ENCODE measurements at places on chromosomes 6 and 20.

- no peak for DNase-seq
These were observed 9.1 kb downstream of the OCSTAMP start for GRCh38 chr20:46541229-46541935.

DNA sequence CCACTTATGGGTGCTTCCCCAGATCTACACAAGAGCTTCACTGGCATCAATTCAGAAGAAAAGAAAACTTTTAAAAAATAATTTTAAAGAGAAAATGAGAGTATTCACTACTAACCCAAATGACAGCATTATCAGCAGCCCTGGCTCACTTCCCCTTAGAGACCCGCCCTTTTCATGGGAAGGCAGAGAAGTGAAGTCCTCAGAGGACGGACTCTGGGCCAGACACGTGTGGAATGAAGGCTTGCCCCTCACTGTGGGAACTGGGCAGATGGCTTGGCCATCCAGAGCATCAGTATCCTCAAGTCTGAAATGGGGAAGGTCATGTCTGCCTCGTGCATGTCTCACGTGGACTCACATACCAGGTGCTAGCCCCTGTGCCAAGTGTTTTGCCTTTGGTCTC, 63.5 kb downstream of the JAG1 start:
- DNase-seq: no peak

- DNase-seq: no peak
These were observed 46.7 kb downstream of the PFDN4 start for GRCh38 chr20:54254596-54254995.

DNA sequence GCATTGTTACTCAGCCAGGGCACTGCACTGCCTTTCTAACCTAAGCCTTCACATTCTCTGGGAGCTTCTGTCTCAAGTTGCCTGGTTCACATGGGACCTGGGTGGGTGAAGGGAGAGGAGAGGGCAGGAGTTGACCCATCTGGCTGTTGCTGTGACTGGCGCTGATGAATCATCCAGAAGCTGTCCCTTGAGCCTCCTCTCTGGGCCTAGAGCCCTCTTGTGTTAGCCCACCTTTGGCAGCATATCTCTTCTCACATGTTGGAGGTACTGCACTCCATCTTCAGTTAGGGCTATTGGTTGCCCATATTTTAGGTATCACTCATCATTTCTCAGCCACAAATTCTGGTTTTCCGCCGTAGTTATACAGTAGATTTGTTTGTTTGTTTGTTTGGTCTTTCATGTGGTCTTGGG, 19.8 kb downstream of the XRN2 start:
- DNase-seq: no peak

DNA sequence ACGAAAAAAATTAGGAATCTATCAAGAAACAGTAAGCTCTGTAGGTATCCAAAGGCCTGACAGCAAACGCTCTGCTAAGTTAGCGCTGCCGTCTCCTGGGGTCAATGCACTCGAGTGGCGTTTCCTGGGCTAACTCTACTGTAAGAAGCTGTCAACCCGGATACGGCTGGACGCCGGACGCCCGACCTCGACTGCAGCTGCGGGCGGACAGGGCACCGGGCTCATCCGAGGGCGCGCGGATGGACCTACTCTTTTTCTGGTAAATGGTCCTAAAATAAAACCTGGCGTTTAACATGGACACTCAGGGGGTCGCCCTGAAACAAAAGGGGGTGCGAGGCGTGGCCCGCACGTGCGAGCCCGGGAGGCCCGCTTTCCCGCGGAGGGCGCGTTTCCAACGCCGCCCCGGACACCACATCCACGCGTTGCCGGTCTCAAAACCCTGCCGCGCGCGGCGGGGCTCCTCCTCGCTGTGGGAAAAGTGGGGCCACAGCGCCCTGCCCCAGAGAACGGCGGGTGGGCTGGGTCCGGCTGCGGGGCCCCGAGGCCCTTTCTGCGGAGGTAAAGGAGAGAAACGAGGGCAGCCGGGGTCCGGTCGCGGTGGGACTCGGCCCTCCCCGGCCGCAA, 537 bp downstream of the TCP1 start:
- DNase-seq: no peak

DNA sequence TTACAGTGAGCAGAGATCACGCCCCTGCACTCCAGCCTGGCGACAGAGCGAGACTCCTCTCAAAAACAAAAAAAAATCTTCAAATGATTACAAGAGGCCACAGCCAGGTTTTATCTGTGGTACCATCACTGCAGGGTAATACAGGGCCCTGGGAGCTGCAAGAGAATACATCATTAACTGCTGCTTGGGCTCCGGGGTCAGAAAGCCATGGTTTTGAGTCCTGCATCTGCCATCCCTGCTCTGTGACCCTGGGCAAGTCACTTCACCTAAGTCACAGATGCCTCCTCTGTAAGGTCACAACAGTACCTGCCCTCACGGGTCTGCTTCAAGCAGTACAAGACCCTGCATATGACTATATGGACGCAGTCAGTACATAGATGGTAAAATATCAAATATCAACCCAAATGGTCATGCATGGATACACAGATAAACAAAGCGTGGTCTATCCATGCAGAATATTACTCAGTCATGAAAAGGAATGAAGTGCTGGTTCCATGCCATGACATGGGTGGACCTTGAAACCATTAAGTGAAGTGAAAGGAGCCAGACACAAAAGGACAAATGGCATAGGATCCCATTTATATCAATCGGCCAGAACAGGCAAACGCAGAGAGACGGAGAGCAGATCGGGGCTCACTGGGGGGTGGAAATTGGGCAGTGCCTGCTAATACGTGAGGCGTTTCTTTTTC, 83.6 kb downstream of the NFATC2 start:
- DNase-seq: no peak

DNA sequence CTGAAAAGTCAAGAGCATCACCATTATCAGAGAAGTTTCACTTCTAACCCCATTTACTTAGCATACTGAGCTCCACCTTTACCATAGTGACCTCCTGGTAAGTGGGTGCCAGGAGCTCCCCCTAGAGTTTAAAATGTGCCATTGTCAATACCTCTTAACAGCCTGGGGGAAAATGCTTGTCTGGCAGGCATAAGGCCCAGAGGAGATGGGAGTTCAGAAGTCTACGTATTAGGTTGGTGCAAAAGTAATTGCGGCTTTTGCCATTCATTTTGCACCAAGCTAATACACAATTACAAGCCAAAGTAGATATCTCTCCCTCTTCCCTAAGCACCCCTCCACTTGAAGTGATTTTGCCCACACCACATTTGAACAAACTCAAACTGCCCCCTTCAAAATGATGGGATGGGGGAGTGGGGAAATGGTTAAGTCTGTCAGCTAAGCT, 919.0 kb downstream of the KIF16B start:
- DNase-seq: no peak

DNA sequence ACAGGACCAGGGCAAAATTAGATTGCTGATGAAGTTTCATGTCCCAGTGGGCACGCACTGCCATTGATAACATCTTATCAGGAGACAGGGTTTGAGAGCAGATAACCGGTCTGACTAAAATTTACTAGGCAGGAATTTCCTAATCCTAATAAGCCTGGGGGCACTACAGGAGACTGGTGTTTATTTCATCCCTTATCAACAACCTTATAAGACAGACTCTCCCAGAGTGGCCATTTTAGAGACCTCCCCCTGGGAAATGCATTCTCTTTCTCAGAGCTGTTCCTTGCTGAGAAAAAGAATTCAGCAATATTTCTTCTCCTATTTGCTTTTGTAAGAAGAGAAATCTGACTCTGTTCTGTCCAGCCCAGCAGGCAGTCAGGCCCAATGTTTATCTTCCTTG, 423.4 kb upstream of the IMPG1 start:
- DNase-seq: no peak

DNA sequence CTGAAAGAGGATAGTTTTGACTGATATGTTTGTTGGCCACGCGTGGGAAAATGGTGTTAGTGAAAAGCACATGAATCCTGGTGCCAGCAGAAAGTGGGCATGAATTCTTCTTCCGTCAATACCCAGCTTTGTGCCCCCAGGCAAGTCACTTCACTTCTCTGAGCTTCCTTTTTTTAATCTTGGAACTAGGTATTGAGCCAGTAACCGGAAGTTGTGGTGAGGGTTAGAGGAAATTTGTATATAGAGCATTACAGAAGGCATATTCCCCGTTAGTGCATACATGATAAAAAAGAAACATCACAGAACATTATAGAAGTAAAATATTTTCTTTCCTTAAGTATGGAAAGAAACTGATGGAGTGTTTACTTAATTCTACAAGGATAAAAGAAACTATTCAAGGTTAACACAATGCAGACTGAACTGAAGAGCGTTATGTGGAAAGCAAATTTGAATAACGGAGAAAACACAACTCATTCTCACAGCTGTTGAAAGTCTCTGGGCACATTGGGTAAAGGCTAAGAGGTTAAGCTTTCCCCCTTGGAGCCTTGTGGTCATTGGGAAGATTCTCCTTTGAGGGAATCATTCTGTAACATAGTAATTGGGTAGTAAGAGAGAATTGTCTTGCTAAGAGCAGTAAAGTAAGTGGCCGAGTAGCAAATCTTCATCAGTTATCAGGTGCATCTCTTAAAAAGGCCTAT, 223.1 kb downstream of the BCAS1 start:
- no peak for DNase-seq

All from C1 segment of cervical spinal cord (tissue), 14 donors.